ENCODE measurements at places on chromosomes 1 and 21. TPM values are rescaled to one million over a fixed set of nuclear protein-coding genes. Genes with fewer than 3 reads are reported as not detected.

DNA sequence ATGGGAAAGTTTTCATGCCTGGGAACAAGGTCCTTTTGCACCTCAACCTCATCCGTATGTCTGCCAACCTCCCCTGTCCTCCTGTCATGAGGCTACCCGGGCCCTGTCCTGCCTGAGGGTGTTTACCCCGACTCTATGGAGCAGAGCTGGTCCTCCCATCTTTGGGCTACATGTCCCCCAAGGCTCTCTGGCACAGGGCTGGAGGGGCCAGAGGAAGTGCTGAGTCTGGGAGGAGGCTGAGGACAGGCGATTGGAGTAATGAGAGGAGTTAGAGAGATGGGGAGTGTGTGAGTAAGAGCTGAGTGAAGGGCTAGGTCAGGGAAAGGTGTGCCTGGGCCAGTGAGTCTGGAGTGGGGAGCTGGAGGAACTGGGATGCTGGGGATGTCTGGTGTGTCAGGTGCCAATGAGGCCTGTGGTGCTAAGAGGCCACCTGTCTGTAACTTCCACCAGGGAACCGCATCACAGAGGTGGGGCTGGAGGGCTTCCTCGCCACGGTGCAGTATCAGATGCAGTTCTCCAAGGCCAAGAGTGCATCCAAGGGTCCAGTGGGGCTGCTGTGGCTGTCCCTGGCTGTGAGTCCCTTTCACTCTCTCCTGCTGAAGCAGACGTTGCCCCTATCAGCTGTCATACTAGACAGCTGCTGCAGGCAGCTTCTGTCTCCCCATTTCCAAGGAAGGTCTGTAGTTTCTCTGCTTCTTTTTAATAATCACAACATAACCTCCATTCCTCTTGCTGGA, 11.7 kb downstream of the LRRC71 start:
- H3K36me3 ChIP-seq: peaks cover 2% of the 10 kb centered on the region
- no peak for DNase-seq
- H3K4me3 ChIP-seq: no peak overlapping the region
- H3K27ac ChIP-seq: no peak overlapping the region
- H3K4me1 ChIP-seq: peaks cover 16% of the 10 kb centered on the region

- no peak overlapping the region for H3K4me3 ChIP-seq
- H3K27me3 ChIP-seq: no peaks in the 10 kb centered on the region
- H3K36me3 ChIP-seq: no peaks in the 10 kb centered on the region
- H3K27ac ChIP-seq: no peak overlapping the region
Measured at GRCh38 chr21:35509001-35509704, 460.1 kb upstream of the RUNX1 start.

DNA sequence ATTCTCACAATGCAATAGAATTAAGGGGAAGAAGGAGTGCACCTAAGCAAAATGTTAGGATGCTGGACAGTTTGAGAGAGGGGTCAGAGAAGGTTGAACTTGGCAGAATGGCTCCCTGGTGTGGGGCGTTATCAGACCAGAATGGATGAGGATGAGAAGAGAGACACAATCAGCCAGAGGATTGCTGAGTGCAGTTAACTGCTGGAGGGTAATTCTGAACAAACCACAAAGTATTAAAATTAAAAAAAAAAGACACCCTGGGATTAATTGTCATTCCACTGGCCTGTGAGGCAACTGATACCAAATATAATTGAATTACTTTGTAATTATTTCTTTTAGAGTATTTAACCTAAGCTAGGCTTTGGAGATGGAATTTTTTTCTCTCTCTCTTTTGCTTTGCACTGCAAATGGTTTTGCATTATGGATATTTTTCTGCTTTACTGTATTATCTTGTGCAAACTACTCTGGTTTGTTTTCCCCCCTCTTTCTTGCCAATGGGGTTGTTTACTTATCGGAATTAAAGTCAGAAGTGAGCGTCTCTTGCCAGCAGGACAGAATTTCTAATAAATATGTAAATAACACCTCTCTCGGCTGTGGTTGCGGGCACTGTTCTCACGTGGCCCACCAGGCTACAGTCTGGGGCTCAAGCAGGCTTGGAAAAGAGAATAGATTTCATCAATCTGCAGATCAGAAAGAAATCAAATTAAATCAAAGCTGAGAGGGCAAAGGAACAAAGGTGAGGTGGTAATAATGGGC, 572.9 kb upstream of the CAMK1G start:
- H3K4me1 ChIP-seq: no peaks in the 10 kb centered on the region
- H3K27ac ChIP-seq: no peak overlapping the region
- H3K27me3 ChIP-seq: peaks cover 2% of the 10 kb centered on the region
- H3K4me3 ChIP-seq: no peak overlapping the region

DNA sequence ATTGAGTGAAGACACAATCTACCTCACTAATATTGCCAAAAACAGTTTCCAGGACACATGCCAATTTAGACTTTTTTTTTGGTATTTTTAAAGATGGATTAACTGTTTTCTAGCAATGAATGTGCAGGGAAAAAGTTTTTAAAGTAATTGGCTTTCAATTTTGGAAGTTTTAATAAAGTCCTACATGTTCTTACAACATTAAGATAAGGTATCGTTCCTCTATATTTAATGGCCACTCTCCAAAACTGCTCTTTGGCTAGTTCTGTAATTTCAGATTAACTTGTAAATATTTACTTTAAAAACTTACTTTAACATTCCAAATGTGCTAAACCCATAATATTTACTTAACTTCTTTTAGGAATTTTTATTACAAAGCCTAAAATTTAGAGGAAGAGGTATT, 1332.2 kb upstream of the PRMT6 start:
- peaks cover 10% of the 10 kb centered on the region for H3K27me3 ChIP-seq
- no peaks in the 10 kb centered on the region for H3K36me3 ChIP-seq
- H3K27ac ChIP-seq: no peak overlapping the region
- DNase-seq: no peak
- H3K4me1 ChIP-seq: no peaks in the 10 kb centered on the region
- H3K4me3 ChIP-seq: no peak overlapping the region

DNA sequence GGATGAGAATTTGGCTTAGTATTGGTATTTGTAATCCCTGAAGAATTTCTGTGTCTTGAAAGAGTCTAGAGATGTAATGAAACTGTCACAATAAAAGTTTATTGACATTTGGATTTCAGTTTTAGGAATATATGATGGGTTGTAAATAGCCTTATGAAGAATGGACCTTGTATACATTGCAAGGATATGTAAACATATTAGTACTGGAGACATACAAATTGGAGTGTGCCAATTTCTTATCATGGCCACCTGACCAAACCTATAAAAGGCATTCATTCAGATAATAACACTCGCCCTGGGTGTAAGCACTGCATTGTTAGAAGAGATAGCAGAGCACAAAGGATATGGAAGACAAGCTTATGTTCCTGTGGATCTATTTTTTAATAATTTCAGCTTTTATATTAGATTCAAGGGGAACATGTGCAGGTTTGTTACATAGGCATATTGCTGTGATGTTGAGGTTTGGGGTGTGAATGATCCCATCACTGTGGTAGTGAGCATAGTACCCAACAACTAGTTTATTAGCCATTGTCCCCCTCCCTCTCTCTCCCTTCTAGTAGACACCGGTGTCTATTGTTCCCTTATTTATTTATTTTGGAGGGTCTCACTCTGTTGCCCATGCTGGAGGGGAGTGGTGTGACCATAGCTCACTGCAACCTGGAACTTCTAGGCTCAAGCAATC, 8.6 kb downstream of the S1PR1 start:
- no peak overlapping the region for H3K27ac ChIP-seq
- peaks cover 6% of the 10 kb centered on the region for H3K36me3 ChIP-seq
- peaks cover 5% of the 10 kb centered on the region for H3K4me1 ChIP-seq
- H3K27me3 ChIP-seq: no peaks in the 10 kb centered on the region
- H3K4me3 ChIP-seq: no peak overlapping the region

GRCh38 chr1:192260076-192260475, 56.7 kb upstream of the RGS21 start:
- no peak overlapping the region for H3K4me3 ChIP-seq
- DNase-seq: no peak
- H3K4me1 ChIP-seq: no peaks in the 10 kb centered on the region
- no peaks in the 10 kb centered on the region for H3K36me3 ChIP-seq
- H3K27me3 ChIP-seq: no peaks in the 10 kb centered on the region

DNA sequence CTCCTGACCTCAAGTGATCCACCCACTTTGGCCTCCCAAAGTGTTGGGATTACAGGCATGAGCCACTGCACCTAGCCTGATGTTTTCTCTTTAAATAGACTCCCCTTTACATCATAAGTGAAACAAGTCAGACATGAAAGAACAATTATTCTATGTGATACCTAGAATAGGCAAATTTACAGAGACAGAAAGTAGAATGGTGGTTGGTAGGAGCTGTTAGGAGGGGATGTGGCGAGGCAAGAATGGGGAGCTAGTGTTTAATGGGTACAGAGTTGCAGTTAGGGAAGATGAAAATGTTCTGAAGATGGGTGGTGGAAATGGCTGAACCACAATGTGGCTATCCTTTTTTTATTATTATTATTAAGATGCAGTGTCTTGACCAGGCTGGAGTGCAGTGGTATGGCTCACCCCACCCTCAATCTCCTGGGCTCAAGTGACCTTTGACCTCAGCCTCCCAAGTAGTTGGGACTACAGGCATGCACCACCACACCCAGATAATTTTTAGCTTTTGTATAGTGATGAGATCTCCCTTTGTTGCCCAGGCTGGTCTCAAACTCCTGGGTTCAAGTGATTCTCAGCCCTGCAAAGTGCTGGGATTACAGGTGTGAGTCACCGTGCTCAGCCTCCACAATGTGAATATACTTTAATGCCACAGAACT, 28.4 kb downstream of the ELF3 start:
- H3K4me3 ChIP-seq: no peak overlapping the region
- no peaks in the 10 kb centered on the region for H3K4me1 ChIP-seq
- DNase-seq: no peak

DNA sequence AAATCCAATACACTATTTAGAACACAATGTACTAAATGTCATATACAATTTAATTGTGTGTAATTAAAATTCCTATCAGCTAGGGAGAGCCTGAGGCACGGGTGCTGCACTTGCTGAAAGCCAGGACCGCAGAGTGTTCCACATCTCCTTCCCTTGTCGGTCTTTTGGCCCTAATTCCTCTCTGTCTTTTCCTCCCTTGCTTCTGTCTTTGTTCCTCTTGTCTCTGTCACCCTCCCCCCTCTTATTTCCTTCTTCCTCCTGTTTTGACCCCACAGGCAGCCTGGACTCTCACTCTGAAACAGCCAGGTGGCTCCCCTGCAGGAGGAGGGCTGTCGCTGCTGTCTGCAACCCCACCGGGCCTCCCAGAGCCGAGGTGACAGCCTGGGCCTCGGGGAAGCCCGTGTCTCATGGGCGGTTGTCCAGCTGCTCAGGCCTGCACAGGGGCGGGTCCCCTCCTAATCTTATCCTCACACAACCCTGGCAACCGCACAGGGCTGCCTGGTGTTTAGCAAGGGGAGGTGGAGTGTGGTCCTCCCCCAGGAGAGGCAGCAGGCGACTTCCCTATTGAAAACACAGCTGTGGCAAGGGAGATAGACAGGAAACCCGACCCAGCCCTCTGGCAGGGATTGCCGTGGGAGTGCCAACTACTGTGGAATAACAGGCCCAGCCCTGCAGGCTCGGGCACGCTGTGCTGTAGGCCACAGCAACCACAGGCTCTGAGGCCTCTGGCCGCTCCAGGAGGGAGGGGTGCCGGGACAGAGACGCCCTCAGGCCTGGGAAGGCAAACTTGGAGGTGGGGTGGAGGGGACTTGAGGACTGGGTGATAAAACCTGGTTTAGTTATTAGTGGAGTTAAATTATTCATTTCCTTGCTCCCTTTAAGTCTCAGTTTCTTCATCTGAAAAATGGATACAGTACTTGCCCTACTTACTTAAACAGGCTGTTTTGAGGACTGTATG, 68.8 kb upstream of the WDR26 start:
- H3K27ac ChIP-seq: peak overlapping the region; percentile 97
- peak; percentile 40 for DNase-seq
- no peaks in the 10 kb centered on the region for H3K27me3 ChIP-seq
- H3K4me3 ChIP-seq: peak overlapping the region; percentile 56
- no peaks in the 10 kb centered on the region for H3K36me3 ChIP-seq

DNA sequence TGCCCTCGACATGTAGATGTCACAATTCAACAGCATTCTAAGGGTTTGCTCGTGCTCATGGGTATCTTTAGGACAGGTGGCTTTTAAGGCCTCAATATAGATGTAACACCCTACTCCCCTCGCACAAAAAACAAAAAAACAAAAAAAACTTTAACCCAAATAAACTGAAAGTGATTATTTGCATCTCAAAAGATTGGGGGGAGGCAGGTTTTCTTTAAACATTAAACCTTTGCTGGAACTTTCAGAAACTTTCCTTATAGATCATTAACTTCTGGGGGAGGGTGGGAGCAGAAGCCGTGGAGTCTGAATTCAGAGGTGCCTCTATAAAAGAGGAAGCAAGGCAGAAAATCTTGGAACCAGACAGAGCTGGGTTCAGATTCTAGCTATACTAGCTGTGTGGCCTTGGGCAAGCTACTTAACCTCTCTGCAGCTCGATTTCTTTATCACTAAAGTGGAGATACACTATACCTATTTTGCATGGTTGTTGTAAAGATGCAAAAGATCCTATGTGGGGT, 3.2 kb upstream of the KIAA1614 start:
- H3K27me3 ChIP-seq: peaks cover 25% of the 10 kb centered on the region
- H3K4me1 ChIP-seq: peaks cover 29% of the 10 kb centered on the region
- H3K36me3 ChIP-seq: no peaks in the 10 kb centered on the region
- H3K27ac ChIP-seq: no peak overlapping the region
- no peak for DNase-seq

DNA sequence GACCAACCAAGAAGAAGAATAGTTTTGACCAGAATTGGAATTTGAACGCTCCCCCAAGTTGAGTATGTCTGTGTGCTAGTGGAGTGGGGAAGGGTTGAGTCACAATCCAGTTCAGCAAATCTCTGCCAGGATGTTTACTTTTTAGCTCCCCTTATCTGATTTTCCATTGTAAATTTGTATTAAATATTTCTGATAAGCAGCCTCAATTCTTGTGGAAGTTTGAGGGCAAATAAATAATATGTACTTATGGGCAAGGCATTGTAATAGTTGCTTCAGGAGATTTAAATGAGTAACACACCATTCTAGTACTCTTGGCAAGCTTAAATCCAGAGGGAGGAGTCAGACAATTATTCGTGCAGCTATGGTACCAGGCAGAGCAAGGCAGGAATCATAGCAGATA, 14.4 kb downstream of the CXADR start:
- no peaks in the 10 kb centered on the region for H3K27me3 ChIP-seq
- H3K27ac ChIP-seq: no peak overlapping the region
- no peak overlapping the region for H3K4me3 ChIP-seq

- H3K4me1 ChIP-seq: peaks cover 61% of the 10 kb centered on the region
- peak overlapping the region; percentile 92 for H3K27ac ChIP-seq
- no peaks in the 10 kb centered on the region for H3K36me3 ChIP-seq
- peak; percentile 31 for DNase-seq
- peak overlapping the region; percentile 45 for H3K4me3 ChIP-seq
Measured at GRCh38 chr1:203508463-203509073, 14.6 kb downstream of the OPTC start.

LCE3A gene
- total RNA-seq: not detected

AXDND1 gene
- total RNA-seq: 0.64 TPM

MPZ gene
- total RNA-seq: 51.3 TPM

Measured in neural crest cell (in vitro differentiated cells).